Muscle of leg (tissue), 16 donors: ENCODE measurements at places on chromosomes 1 and 21. TPM values are rescaled to one million over a fixed set of nuclear protein-coding genes. Genes with fewer than 3 reads are reported as not detected.

DNA sequence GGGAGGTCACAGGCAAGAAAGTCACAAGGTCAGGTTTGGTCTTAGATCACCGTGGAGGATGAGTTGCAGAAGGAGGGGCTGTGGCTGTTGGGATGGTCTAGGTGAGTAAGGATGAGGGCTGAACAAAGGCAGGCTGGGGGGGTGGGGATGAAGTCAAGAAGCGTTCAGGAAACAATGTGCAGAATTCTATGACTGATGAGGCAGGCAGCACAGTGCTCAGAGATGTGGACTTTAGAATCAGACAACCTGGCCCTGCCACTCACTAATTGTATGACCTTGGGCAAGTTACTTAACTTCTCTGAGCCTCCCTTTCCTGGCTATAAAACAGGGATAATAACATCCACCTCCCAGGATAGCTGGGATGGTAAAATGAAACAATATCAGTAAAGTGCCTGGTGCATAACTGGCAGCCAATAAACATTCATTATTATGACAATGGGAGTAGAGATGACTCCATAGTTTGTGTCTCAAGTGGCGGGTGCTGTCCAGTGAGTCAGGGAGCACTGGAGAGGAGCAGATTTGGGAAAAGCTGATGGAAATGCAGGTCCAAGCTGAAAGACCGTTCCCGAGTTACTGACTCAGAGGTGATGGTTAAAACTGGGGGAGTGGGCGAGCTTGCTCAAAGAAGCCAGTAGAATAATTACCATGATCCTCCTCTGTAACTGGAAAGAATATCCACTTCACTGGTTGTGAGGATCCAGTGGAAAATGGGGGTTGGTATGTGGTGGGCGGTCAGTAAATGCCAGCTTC is 2.1 kb downstream of the TIE1 start:
- no peak for DNase-seq

GRCh38 chr21:44354001-44354405 is 582 bp downstream of the TRPM2 start:
- DNase-seq, result no peak

FCRL2 gene
- not detected for total RNA-seq

DNA sequence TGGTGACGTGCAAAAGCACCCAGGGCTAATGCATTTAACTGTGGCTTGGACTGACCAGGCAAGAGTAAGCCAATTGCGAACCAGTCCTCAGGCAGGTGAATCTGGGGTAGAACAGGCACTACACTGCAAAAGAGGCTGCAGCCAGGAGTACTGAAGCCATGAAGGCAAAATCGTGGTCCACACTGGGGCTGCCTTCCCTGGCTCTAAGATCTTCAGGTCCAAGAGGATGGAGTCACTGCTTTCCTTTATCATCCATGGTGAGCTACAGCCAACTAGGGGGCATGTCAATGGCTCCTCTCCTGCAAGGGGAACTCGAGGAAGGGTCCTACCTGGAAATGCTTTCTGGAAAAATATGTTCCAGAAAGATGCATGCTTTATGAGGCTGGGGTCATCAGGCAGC is 100.6 kb upstream of the AJAP1 start:
- DNase-seq, result no peak

LAMB3 gene
- 0.66 TPM for total RNA-seq
